ENCODE measurements at places on chromosomes 1 and 21.

DNA sequence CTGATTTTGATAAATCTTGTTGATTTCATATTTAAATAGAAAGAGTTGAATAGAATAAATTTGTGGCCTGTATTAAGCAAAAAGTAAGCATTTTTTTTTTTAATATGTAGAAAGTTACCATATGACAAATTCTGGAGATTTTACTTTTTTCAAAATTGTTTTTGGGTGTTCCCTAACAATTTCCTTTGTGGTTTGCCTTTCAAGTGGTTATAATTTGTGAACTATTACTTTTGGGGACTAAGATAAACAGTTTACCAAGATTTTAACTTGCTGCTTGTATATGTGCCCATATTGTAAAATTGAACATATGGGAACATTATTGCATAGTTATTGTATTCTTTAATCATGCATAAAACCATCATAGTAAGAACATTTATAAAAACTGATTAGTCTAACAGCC is 34.6 kb downstream of the SLC30A7 start:
- DNase-seq = no peak

GRCh38 chr1:50108497-50109059 is at the start of gene ELAVL4:
ELAVL4 (plus strand) TSS chr1:50108920; CDS start chr1:50109190, 270 bp downstream.
- DNase-seq = no peak

- peak; percentile 1 for DNase-seq
Measured at GRCh38 chr21:17673261-17674020, 60.7 kb upstream of the BTG3 start.

DNA sequence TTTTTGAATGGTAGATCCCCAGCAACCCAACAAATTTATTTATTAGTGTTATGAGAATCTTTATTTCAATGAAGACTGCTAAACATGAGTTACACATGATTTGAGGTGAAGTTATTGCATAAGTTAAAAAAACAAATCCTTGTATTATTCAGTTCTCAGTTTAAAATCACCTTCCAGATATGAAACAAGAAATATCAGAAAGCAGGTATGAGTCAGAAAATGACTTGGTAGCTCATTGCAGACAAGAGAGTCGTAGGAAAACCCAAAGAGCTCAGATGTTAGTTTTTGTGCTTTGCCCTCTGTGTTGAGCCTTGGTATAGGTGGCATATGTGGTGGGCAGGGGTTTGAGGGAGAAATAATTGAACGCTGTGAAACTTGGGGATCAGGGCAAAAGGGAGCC is 339.4 kb downstream of the BRINP3 start:
- DNase-seq = no peak

DNA sequence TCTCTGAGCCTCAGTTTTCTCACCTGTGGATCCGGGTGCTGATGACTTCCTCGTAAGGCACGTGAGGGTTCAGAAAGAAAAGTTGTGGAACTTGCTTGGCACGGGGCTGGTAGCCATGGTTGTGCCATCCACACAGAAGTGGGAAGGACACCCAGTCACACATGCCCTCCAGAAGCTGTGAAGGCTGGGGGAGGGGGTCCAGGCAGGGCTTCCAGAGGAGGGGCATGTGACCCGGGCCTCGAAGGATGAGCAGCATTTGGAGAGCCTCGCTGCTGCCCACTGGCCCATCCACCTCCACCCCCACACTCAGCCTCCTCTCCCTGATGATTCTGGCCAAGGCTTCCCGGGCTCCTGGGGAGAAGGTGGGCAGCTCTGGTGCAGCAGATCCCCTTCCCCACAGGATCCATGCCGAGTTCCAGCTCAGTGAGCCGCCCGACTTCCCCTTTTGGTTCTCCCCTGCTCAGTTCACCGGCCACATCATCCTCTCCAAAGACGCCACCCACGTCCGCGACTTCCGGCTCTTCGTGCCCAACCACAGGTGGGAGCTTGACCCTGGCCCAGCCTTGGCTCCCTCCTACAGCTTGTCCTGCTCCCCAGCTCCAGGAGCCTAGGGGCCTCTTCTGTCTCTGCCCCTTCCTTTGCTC is 9.4 kb downstream of the SELENON start:
- no peak for DNase-seq

- no peak for DNase-seq
Measured at GRCh38 chr21:39976800-39977199, 109.6 kb downstream of the PCP4 start.

DNA sequence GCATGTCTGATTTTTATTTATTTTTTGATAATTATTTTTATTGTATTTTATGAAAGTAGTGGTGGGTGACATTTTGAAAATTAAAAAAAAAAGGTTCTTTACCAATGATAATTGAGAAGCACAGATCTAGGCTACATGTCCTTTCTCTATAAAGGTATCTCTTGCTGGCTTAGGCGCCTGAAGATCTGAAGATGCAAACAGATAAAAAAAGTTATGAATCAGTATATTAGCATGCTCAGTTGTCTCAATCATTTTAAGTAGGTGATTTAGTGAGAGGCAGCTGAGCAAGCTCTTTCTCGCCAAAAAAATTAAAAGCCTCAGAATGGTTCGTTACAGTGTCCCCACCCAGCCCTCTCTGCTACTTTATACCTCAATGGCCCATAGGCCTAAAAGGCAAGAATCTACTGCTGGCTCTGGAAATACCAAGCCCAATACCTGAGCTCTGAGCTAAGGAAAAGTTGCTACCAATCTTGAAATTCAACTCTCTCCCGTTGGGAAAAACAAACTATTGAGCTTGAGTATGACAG is 42.2 kb upstream of the DPT start:
- no peak for DNase-seq

DNA sequence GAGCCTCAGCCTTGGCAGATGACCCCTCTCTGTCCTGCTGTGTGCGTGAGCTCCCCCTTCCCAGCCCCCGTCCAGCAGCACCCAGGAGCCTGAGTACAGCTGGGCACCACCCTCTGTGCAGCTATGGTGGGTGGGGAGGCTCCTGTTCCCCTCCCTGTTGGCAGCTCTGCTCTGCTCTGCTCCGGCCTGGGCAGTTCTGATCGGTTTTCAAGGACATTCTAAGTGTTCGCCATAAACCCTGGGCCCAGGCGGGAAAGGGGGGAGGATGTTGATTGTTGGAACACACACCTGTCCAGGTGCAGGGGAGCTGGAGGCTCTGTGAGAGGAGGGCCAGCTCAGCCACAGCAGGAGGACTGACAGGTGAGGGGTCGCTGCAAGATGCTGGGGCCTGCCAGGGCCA is at the start of gene CLCNKB:
CLCNKB (plus strand) TSS at position 262 of the 400 bp plus-strand sequence. CDS start 711 bp downstream, outside the sequence.
- DNase-seq = no peak

DNA sequence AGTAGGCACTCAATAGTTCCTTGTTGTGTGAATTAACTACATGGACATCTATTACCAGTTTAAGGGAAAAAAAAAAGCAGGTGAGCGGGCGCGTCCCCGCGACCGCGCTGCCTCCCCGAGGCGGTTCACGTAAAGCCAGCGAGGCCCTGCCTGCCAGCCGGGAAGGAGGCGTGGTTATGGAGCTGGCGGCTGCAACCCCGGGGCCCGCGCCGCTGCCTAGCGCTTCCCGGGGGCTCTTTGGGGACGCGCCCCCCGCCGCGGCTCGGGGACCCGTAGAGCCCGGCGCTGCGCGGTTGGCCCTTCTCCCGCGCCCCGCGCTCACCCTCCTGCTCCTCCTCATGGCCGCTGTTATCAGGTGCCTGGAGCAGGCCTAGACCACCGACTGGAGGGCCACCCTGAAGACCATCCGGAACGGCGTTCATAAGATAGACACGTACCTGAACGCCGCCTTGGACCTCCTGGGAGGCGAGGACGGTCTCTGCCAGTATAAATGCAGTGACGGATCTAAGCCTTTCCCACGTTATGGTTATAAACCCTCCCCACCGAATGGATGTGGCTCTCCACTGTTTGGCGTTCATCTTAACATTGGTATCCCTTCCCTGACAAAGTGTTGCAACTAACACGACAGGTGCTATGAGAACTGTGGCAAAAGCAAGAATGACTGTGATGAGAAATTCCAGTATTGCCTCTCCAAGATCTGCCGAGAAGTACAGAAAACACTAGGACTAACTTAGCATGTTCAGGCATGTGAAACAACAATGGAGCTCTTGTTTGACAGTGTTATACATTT is 2.6 kb upstream of the CC2D1B start:
- no peak for DNase-seq

- no peak for DNase-seq
Measured at GRCh38 chr1:143748906-143749305, 222.9 kb downstream of the FAM72C start.

GRCh38 chr1:53326598-53327181 is 1.2 kb downstream of the LRP8 start:
- no peak for DNase-seq

DNA sequence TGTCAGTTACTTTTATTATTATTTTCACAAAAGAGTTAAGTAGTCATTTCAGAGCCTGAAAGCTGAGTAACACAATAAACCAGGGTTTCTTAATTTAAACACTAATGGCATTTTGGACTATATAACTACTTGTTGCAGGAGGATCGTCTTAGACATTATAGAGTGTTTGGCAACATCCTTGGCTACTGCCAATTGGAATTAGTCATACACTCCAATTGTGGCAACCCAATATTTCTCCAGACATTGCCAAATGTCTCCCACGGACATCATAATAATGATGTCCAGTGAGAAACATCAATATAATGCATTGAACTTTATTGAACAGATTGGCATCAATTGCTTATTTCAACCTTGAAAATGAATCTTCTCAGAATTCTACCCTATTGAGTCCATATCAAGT is 441.9 kb upstream of the ADGRL4 start:
- no peak for DNase-seq

GRCh38 chr1:224058303-224058702 is 55.6 kb upstream of the FBXO28 start:
- no peak for DNase-seq

DNA sequence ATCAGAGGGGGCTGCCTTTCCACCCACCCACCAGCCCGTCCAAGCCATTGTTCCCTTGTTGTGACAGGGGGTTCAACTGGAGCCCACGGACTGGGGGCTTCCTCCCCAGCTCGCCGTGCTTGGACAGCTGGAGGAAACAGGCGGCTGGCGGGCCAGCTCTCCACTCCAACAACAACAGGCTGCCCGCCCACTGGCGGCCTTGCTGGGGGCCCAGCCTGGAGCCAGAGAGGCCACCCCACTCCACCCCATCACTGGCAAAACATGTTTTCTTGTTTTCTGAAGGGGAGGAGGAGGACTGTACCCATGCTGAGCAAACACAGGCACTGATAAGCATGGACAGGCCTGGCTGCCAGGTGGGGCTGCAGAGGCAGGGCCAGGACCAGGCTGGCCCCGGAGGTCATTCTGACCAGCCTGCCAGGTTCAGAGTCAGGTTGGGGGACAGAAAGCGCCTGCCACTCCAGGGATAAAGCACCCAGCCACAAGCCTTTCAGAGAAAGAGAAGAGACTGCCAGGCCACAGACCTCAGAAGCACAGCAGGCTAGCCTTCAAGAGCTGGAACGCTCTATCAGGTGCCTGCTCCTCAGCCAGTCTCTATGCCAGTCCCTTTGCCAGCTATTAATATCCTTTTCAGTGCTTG is 32.8 kb downstream of the GJA4 start:
- DNase-seq = no peak

DNA sequence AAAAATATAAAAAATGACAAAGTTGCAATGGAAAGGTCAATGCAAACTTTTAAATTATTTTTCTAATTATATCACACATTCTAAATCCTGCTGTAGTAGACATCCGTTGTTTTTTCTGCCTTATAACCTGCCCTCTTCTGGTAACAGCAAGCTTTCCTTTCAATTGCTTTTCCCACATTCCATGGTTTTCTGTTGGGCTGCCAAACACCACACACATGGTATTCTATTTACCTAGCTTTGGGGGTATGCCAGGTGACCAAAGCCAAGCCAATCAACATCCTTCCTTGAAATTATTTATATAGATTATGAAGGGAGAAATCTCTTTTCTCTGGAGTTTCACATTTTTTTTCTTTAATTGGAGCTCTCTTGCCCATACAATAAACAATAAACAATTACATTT is 3.4 kb upstream of the LAMC1 start:
- DNase-seq = no peak

- no peak for DNase-seq
Measured at GRCh38 chr1:99236756-99237155, 27.5 kb upstream of the PLPPR4 start.

DNA sequence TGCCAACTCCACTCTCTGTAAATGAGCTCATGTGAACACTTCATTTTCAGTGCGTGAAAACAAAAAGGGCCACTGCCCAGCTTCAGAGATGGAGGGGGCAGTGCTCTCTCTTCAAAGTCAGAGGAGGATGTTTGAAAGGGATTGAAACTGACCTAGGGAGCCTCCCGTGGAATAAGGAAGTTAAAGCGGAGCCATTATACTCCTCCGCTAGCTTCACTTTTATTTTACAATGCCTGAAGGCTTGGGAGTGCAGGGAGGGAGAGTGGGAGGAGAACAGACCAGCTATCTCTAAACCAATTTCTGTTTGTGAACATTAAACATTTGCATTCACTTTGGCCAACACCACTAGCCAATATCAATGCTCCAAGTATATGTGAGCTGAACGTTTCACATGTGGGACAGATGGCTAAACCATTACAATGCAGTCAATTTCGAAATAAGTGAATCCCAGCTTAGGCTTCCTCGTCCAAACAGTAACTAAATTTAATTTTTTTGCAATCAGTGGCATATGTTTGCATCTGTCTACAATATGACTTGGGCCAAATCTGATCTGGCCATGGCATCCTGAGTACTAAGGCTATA is 126.9 kb downstream of the ESRRG start:
- no peak for DNase-seq

GRCh38 chr1:79052829-79053449 is 46.4 kb upstream of the ADGRL4 start:
- DNase-seq = no peak

DNA sequence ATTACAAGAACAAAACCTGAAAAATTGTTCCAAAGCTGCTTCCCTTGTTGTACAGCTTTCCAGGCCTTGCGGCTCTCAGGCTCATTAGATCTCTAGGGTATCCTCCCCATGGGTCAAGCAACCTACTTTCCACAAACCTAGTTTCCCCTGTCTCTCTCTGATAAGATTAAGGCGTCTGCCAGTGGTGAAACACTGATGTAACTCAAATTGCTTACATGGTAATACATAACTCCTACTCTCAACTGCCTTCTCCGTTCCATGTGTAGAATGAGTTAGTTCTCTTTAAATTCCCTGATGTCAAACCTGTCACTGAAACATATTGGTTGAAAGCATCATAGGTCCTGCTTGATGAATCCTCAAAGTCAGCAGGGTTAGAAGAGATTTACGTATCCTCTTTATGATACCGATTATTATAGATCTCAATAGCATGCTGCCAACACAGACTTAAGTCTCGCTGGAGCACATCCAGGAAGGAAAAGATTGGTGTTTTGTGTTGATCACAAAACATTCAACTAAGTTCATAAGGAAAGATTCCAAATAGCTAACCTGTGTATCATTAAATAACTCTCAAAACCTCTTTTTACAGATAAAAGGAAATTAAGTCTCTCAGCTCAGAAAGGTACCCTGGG is 10.6 kb downstream of the PPP1R15B start:
- no peak for DNase-seq
